ENCODE measurements at places on chromosomes 5 and 9. TPM values are rescaled to one million over a fixed set of nuclear protein-coding genes. Genes with fewer than 3 reads are reported as not detected.
A peak's percentile ranks its signal among the peaks of the same experiment; 100 is the strongest.

DNA sequence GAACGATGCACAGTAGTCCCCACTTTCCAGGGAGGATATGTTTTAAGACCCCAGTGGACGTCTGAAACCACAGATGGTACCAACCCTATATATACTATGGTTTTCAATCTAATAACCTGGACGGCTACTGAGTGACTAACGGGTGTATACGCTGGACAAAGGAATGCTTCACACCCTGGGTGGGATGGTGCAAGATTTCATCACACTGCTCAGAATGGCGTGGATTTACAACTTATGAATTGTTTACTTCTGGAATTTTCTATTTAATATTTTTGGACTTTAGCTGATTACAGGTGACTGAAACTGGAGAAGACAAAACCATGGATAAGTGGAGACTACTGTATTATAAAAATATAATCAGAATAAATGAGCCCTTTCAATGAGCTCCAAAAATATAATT, 147.6 kb upstream of the TRIM32 start:
- no peaks in the 10 kb centered on the region for H3K36me3 ChIP-seq
- H3K27ac ChIP-seq, result no peak overlapping the region
- no peak overlapping the region for H3K4me3 ChIP-seq
- no peak for DNase-seq

GRCh38 chr5:150179019-150179620, 10.7 kb upstream of the SLC6A7 start:
- H3K4me3 ChIP-seq, result no peak overlapping the region
- peaks cover 12% of the 10 kb centered on the region for H3K4me1 ChIP-seq
- no peaks in the 10 kb centered on the region for H3K36me3 ChIP-seq
- H3K27me3 ChIP-seq, result no peaks in the 10 kb centered on the region
- H3K27ac ChIP-seq, result peak overlapping the region; percentile 40

GRCh38 chr9:132585954-132586829, 3.8 kb downstream of the BARHL1 start:
- no peak overlapping the region for H3K4me3 ChIP-seq
- no peak overlapping the region for H3K27ac ChIP-seq
- H3K4me1 ChIP-seq, result no peaks in the 10 kb centered on the region
- no peak for DNase-seq
- H3K36me3 ChIP-seq, result no peaks in the 10 kb centered on the region

DNA sequence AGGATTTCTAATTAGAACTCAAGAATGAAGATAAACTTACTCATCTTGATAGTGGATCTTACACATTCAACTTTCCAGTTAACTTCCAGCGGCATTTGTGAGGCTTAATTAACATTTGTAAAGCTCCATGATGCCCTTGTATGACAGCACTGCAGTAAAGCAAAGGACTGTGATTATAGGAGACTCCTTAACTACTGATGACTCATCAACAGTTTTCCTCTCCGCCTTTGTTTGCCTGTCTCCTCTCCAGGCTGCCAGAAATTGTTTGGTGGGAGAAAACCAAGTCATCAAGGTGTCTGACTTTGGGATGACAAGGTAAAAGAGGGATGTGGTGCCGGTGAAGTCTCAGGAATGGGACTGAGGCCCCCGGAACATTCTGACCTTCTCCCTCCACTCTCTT, 20.4 kb upstream of the CYFIP2 start:
- DNase-seq, result no peak
- no peak overlapping the region for H3K4me3 ChIP-seq
- no peaks in the 10 kb centered on the region for H3K27me3 ChIP-seq
- no peaks in the 10 kb centered on the region for H3K36me3 ChIP-seq

DNA sequence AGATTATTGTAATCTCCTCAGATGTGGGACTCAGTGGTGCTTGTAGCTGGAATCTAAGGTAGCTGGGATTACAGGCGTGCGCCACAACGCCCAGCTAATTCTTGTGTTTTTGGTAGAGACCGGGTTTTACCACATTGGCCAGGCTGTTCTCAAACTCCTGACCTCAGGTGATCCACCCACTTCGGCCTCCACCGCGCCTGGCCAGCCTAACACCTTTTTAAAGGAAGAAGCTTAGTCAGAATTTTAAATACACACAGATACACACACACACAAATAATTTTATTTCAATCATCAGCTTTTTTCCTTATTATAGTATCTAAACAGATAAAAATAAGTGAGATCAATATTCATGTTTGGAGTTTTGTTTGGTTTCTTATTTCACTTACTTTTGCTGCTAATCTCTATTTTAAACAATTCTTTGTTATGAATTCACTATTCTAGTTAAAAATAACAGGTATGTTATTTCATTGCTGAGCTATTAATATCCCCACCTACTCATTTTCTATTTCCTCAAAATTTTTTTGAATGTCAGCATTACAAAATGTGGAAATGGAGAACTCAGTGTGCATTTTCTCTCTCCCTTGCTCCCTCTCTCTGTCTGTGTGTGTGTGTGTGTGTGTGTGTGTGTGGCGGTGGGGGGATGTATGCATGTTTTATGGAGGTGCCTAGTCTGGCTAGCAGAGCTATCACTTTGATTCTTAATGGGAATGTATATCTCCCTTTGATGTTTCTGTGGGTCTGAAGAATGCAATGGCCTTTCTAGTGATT, 960.6 kb upstream of the DMAC1 start:
- no peak overlapping the region for H3K27ac ChIP-seq
- H3K4me3 ChIP-seq, result no peak overlapping the region
- no peaks in the 10 kb centered on the region for H3K4me1 ChIP-seq
- no peaks in the 10 kb centered on the region for H3K27me3 ChIP-seq

GRCh38 chr9:91359734-91360470, 1.8 kb downstream of the AUH start:
- no peak overlapping the region for H3K27ac ChIP-seq
- no peak overlapping the region for H3K4me3 ChIP-seq
- H3K27me3 ChIP-seq, result no peaks in the 10 kb centered on the region
- H3K36me3 ChIP-seq, result no peaks in the 10 kb centered on the region

DNA sequence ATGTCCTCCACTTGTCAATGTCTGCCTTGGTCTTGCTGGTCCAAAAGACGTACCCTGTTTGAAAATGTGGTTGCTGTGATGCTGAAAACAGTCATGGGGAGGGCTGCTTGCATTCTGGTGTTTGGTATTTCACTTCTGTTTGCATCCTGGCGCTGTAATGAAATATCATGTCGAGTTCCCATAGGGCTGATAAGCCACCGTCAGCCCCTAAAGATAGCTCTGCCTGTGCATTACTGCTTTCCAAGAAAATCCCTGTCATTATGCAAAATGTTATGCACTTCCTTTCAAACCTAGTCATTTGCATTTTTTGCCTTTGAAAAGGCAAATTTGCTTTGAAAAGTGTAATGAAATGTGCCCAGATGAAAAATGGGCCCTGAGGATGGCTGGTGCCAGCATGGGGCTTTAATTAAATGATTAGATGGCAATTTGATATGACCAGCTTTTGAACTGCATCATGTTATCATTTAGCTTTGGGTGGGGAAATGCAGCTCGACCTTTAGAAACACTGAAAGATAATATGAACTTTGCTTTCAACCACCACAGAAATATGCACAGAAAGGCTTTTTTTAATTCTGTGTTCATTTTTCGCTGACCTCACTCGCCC, 374.4 kb upstream of the SGCD start:
- H3K27ac ChIP-seq, result no peak overlapping the region
- no peaks in the 10 kb centered on the region for H3K27me3 ChIP-seq
- H3K4me3 ChIP-seq, result no peak overlapping the region
- H3K4me1 ChIP-seq, result no peaks in the 10 kb centered on the region

GRCh38 chr9:116154976-116155697, 1.5 kb downstream of the PAPPA start:
- peaks cover 15% of the 10 kb centered on the region for H3K4me1 ChIP-seq
- DNase-seq, result peak; percentile 51
- H3K36me3 ChIP-seq, result no peaks in the 10 kb centered on the region
- H3K27me3 ChIP-seq, result peaks cover 52% of the 10 kb centered on the region
- peak overlapping the region; percentile 64 for H3K27ac ChIP-seq

GRCh38 chr5:72063219-72063819, 44.0 kb upstream of the MAP1B start:
- H3K4me1 ChIP-seq, result no peaks in the 10 kb centered on the region
- no peak overlapping the region for H3K4me3 ChIP-seq
- no peaks in the 10 kb centered on the region for H3K27me3 ChIP-seq
- no peak overlapping the region for H3K27ac ChIP-seq

DNA sequence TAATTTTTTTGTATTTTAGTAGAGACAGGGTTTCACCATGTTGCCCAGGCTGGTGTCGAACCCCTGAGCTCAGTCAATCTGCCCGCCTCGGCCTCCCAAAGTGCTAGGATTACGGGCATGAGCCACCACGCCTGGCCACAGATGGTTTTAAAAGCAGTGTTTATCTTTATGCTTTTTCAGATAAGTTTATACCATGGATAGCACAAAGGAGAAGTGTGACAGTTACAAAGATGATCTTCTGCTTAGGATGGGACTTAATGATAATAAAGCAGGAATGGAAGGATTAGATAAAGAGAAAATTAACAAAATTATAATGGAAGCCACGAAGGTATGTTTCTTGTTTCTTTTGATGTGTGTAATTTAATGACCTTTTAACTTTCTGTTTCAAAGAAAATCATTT, 35.1 kb downstream of the POLK start:
- H3K27ac ChIP-seq, result no peak overlapping the region
- no peak overlapping the region for H3K4me3 ChIP-seq
- H3K4me1 ChIP-seq, result no peaks in the 10 kb centered on the region
- peaks cover 4% of the 10 kb centered on the region for H3K36me3 ChIP-seq

DNA sequence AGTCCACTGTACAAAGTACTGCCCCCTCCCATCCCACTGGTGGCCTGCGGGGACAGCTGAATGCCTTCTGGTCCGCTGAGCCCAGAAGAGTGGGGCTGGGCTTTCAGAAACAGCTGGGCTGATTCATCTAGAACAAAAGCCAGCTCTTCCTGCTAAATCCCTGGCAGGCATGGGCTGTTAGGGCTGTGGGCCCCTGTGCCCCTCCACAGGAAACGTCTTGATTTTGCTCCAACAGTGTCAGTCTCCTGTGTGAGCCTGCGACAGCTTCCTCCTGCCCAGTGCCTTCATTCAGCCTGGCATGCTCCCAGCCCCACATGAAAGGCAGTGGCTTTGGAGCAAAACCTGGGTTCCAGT, 6.9 kb upstream of the GSN start:
- no peaks in the 10 kb centered on the region for H3K27me3 ChIP-seq
- no peak overlapping the region for H3K27ac ChIP-seq
- peak; percentile 73 for DNase-seq
- no peaks in the 10 kb centered on the region for H3K36me3 ChIP-seq

DNA sequence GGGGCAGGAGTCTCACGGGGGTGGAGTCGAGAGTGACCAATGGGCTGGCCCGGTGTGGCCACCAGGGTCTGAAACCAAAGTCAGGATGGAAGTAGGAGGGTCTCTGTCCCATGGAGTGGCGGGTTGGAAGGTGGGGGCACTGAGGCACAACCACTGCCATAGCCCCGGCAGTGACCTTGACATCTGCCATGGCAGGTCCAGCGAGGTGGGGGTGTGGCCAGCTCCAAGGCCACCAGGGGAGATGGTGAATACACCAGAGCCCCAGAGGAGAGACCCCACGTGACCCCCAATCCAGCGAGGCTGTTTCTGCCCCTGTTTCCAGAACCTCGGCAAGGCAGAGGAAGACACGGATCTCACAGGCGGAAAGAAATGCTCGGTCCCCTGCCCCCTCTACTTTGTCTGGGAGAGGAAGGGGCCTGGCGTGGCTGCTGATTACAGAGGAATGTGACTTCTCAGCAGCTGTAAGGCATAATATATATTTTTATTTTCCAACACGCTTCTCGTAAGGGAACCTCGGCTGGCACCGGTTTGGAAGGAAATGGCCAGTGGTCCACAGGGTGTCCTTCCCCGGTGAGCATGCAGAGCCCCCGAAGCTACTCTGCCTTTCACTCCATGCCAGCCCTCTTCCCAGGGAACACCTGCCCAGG, 105.7 kb upstream of the SARDH start:
- no peak overlapping the region for H3K4me3 ChIP-seq
- peak; percentile 56 for DNase-seq

- DNase-seq, result no peak
- H3K27me3 ChIP-seq, result no peaks in the 10 kb centered on the region
- no peak overlapping the region for H3K27ac ChIP-seq
- H3K4me1 ChIP-seq, result no peaks in the 10 kb centered on the region
- no peak overlapping the region for H3K4me3 ChIP-seq
Observed at GRCh38 chr9:3847377-3847776, 321.6 kb upstream of the RFX3 start.

GRCh38 chr9:73089304-73089985, 62.2 kb upstream of the ANXA1 start:
- no peaks in the 10 kb centered on the region for H3K36me3 ChIP-seq
- DNase-seq, result no peak
- no peak overlapping the region for H3K4me3 ChIP-seq
- no peaks in the 10 kb centered on the region for H3K27me3 ChIP-seq
- no peaks in the 10 kb centered on the region for H3K4me1 ChIP-seq

GRCh38 chr5:146751781-146752401, 126.7 kb downstream of the PPP2R2B start:
- no peak for DNase-seq
- H3K27ac ChIP-seq, result no peak overlapping the region
- no peaks in the 10 kb centered on the region for H3K4me1 ChIP-seq
- no peaks in the 10 kb centered on the region for H3K27me3 ChIP-seq

- H3K4me1 ChIP-seq, result no peaks in the 10 kb centered on the region
- peaks cover 8% of the 10 kb centered on the region for H3K36me3 ChIP-seq
- no peak for DNase-seq
- H3K4me3 ChIP-seq, result no peak overlapping the region
Observed at GRCh38 chr9:3879726-3880505, 354.1 kb upstream of the RFX3 start.

GRCh38 chr9:130406278-130406895, 38.4 kb upstream of the ASS1 start:
- H3K27me3 ChIP-seq, result no peaks in the 10 kb centered on the region
- no peak overlapping the region for H3K4me3 ChIP-seq
- no peaks in the 10 kb centered on the region for H3K4me1 ChIP-seq

GRCh38 chr5:173855162-173855994, 32.8 kb upstream of the CPEB4 start:
- H3K4me3 ChIP-seq, result no peak overlapping the region
- no peak overlapping the region for H3K27ac ChIP-seq
- DNase-seq, result no peak
- no peaks in the 10 kb centered on the region for H3K36me3 ChIP-seq
- no peaks in the 10 kb centered on the region for H3K27me3 ChIP-seq

The LEAP2 gene
- total RNA-seq, result 3.1 TPM

The MEGF9 gene
- 22.0 TPM for total RNA-seq

The EGFLAM gene
- total RNA-seq, result 0.52 TPM

The DOCK2 gene
- 66.6 TPM for total RNA-seq

The TMEM203 gene
- 26.0 TPM for total RNA-seq

The ANKRD31 gene
- total RNA-seq, result 0.25 TPM

The ASTN2 gene
- 7.0 TPM for total RNA-seq

The SLC25A2 gene
- 0.17 TPM for total RNA-seq
